PC-9 (cell line): ENCODE measurements at places on chromosomes 12 and 14. TPM values are rescaled to one million over a fixed set of nuclear protein-coding genes. Genes with fewer than 3 reads are reported as not detected.

GRCh38 chr12:3185260-3185870 is 108.2 kb downstream of the TSPAN9 start:
- H3K36me3 ChIP-seq: no peaks in the 10 kb centered on the region
- no peaks in the 10 kb centered on the region for H3K4me1 ChIP-seq
- H3K27ac ChIP-seq: no peak overlapping the region

DNA sequence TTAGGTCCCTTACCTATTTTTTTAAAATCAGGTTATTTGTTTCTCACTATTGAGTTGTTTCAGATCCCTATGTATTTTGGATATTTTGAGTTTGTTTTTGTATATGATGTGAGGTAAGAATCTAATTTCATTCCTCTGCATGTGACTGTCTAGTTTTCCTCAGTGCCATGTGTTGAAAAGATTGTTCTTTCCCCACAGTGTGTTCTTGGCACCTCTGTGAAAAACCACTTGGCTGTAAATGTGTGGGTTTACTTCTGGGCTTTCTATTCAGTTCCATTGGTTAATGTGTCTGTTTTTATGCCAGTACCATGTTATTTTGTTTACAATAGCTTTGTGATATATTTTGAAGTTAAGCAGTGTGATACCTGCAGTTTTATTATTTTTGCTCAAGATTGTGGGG is 1516.4 kb downstream of the AACS start:
- 0 out of 2 replicates have a peak, but pooled peaks cover 4% of the 10 kb centered on the region for H3K4me1 ChIP-seq
- no peak for DNase-seq
- no peaks in the 10 kb centered on the region for H3K27me3 ChIP-seq
- H3K4me3 ChIP-seq: no peak overlapping the region
- H3K27ac ChIP-seq: no peak overlapping the region

GRCh38 chr14:102096569-102097188 is 9.8 kb upstream of the HSP90AA1 start:
- H3K27ac ChIP-seq: peak overlapping the region; percentile 61
- no peaks in the 10 kb centered on the region for H3K36me3 ChIP-seq
- H3K4me3 ChIP-seq: peak overlapping the region; percentile 11; the same call in 1 of the 2 replicates
- DNase-seq: peak; percentile 88
- H3K4me1 ChIP-seq: peaks cover 43% of the 10 kb centered on the region

DNA sequence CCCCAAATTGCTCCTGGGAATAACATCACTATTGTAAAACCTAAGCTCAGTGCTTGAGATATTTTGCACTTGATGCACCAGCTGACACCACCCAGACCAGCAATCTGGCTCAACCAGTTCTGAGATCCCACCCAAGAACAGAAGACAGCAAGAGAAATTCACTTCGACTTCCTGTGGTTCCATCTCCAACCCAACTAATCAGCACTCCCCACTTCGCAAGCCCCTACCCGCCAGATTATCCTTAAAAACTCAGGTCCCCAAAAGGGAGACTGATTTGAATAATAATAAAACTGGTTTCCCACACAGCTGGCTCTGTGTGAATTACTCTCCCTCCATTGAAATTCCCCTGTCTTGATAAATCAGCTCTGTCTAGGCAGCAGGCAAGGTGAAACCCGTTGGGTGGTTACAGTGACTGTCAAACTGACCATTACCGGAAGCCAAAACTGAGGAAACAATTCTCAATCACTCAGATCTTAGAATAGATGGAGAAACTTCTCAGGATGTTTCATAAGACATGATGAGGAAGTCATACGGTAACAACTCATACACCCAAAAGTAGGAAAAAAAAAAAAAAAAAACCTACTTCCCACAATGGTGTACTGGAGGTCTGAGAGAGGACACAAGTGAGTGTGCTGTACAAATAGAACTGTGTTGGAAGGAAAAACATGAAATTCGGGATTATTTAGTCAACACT is 92.4 kb downstream of the TMTC1 start:
- H3K4me3 ChIP-seq: no peak overlapping the region
- H3K36me3 ChIP-seq: no peaks in the 10 kb centered on the region
- H3K27me3 ChIP-seq: no peaks in the 10 kb centered on the region
- H3K27ac ChIP-seq: peak overlapping the region; percentile 36; the same call in 1 of the 2 replicates

- no peak overlapping the region for H3K4me3 ChIP-seq
- H3K4me1 ChIP-seq: no peaks in the 10 kb centered on the region
- no peaks in the 10 kb centered on the region for H3K36me3 ChIP-seq
Measured at GRCh38 chr12:28242129-28242495, 51.9 kb downstream of the CCDC91 start.

DNA sequence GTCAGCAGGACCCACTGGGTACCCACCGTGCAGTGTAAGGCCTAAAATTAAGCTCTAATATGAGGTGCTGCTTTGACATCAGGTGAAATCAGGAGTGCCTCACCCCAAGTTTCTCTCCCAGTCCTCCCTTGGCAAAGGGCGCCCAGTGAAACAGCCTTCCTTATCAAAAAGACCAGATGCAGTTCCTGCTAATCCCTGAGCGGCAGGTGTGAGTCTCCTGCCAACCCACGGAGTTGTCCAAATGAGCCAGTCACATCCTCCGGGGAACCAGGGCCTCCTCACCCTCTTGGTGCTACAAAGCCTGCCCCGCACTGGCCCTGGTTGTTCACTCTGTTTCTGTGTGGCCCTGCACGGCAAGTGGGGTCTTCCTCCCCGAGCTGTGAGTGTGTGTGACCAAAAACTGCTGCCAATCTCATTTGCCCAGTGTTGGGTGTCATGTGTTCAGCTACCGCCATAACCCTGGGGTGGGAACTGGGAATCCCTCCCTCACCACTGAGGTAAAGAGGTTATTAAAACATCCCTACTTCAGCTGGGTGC is 20.2 kb upstream of the P2RX4 start:
- H3K36me3 ChIP-seq: no peaks in the 10 kb centered on the region
- no peaks in the 10 kb centered on the region for H3K27me3 ChIP-seq
- H3K27ac ChIP-seq: 0 out of 2 replicates have a peak overlapping the region, but pooled peaks have one; percentile 44
- H3K4me3 ChIP-seq: no peak overlapping the region
- no peak for DNase-seq

Gene RASAL1
- total RNA-seq: 14.9 and 23.6 TPM in 2 replicates

GRCh38 chr12:114696443-114697242 is 12.7 kb upstream of the TBX3 start:
- no peak overlapping the region for H3K27ac ChIP-seq
- no peaks in the 10 kb centered on the region for H3K36me3 ChIP-seq

Gene ZC2HC1C
- 11.9 and 13.8 TPM in 2 replicates for total RNA-seq

GRCh38 chr12:52741375-52742195 is 35.6 kb downstream of the KRT76 start:
- peak; percentile 53 for DNase-seq
- H3K4me1 ChIP-seq: no peaks in the 10 kb centered on the region
- no peaks in the 10 kb centered on the region for H3K27me3 ChIP-seq
- no peaks in the 10 kb centered on the region for H3K36me3 ChIP-seq
- no peak overlapping the region for H3K4me3 ChIP-seq

DNA sequence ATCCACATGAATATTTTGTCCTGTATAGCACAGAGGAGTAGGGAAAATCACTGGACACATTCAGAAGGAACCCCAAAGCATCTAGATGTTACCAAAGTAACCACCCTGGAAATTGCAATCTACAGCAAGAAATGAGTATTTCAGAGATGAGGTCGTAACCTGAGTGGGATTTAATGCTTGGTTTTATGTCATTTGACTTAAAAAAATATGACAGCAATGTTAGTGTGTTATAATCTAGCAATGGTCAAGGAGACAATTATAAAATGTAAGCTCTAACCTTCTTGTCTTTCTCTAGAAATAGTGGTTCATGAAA is 256.6 kb downstream of the NAV3 start:
- H3K4me1 ChIP-seq: no peaks in the 10 kb centered on the region
- no peak overlapping the region for H3K4me3 ChIP-seq
- H3K36me3 ChIP-seq: no peaks in the 10 kb centered on the region
- no peak overlapping the region for H3K27ac ChIP-seq
- DNase-seq: no peak

Gene RPL6
- 1,421 and 1,543 TPM in 2 replicates for total RNA-seq

Gene SLC38A6
- total RNA-seq: 44.7 and 45.5 TPM in 2 replicates

DNA sequence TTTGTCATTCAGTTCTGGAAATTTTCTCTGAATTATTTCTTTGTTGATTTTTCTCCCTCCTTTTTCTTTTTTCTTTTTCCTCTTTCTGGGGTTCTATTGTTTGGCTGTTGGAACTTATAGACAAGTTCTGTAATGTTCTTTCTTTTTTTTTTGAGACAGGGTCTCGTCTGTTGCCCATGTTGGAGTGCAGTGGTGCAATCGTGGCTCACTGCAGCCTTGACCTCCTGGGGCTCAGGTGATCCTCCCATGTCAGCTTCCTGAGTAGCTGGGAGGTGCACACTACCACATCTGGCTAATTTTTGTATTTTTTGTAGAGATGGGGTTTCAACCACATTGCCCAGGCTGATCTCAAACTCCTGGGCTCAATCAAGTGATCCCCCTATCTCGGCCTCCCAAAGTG is 30.1 kb upstream of the TBC1D30 start:
- DNase-seq: no peak
- H3K4me3 ChIP-seq: no peak overlapping the region
- no peak overlapping the region for H3K27ac ChIP-seq

GRCh38 chr12:402029-402389 is 565 bp downstream of the CCDC77 start:
- H3K27ac ChIP-seq: peak overlapping the region; percentile 59
- H3K4me3 ChIP-seq: peak overlapping the region; percentile 90
- H3K36me3 ChIP-seq: no peaks in the 10 kb centered on the region
- no peaks in the 10 kb centered on the region for H3K27me3 ChIP-seq

- H3K4me3 ChIP-seq: no peak overlapping the region
- H3K27me3 ChIP-seq: no peaks in the 10 kb centered on the region
- peaks cover 15% of the 10 kb centered on the region for H3K36me3 ChIP-seq
- peak overlapping the region; percentile 83 for H3K27ac ChIP-seq
Measured at GRCh38 chr14:64943556-64943955, 1.0 kb upstream of the GPX2 start.

DNA sequence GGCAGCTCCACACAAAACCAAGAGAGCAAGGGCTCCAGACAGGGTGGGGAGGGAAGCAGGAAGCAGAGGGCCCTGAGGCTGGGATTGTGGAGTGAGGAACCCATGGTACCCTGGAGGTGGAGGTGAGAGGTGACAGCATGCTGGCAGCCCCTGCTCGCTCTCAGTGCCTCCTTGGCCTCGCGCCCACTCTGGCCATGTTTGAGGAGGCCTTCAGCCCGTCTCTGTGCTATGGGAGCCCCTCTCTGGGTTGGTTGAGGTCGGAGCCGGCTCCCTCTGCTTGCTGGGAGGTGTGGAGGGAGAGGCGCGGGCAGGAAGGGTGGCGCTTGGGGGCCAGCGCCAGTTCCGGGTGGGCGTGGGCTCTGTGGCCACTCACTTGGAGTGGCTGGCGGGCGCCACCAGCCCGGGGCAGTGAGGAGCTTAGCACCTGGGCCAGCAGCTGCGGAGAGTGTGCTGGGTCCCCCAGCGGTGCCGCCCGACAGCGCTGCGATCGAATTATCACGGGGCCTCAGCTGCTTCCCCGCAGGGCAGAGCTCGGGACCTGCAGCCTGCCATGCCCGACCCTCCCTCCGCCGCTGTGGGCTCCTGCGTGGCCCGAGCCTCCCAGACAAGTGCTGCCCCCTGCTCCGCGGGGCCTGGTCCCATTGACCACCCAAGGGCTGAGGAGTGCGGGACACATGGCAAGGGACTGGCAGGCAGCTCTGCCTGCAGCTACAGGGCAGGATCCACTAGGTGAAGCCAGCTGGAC is 196.0 kb downstream of the DACT1 start:
- H3K4me1 ChIP-seq: no peaks in the 10 kb centered on the region
- H3K27ac ChIP-seq: no peak overlapping the region
- no peak for DNase-seq
- no peaks in the 10 kb centered on the region for H3K36me3 ChIP-seq

DNA sequence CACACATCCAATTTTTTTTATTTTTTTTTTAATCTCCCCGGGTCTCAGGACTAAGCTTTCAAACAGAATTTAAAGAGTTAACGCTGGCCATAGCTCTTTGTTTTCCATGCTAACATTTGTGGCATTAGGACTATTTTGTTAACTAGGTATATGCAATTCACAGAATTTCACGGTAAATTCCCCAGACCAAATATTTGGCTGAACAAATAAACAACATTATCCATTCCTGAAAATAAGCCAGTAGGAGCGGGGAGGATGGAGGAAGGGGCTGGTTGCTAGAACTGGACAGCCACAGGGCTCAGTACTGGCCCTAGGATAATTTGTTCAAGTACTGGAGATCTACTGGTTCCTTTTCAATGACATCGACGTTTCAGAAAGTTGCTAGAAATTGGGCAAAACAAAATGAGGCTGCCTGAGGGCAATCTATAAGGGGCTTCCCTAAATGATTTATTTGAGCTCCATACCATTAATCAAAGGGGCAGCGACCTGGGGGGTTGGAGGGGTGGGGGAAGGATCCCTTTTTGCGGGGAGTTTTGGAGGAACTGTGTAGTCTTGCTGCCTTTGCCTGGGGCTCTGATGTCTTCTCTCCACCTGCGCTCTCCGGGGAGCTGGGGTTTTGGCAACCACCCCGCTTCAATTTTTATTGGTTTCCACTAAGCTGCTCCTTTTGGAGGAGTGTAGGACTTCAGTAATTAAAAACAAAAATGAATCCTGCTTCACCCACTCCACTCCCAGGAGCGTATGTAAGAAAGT is 9.0 kb downstream of the BMP4 start:
- no peak overlapping the region for H3K4me3 ChIP-seq
- no peaks in the 10 kb centered on the region for H3K27me3 ChIP-seq
- DNase-seq: no peak
- peaks cover 10% of the 10 kb centered on the region; the same call in 1 of the 2 replicates for H3K36me3 ChIP-seq

GRCh38 chr14:81005540-81006228 is 50.3 kb downstream of the TSHR start:
- no peak for DNase-seq
- H3K4me3 ChIP-seq: no peak overlapping the region
- no peaks in the 10 kb centered on the region for H3K36me3 ChIP-seq
- H3K4me1 ChIP-seq: no peaks in the 10 kb centered on the region
- H3K27ac ChIP-seq: no peak overlapping the region

Gene PTGER2
- total RNA-seq: 0.15 TPM in 1 of 2 replicates, not detected in the other

- H3K36me3 ChIP-seq: no peaks in the 10 kb centered on the region
- H3K27me3 ChIP-seq: 0 out of 2 replicates have a peak, but pooled peaks cover 5% of the 10 kb centered on the region
- DNase-seq: no peak
- no peak overlapping the region for H3K27ac ChIP-seq
Measured at GRCh38 chr12:112971248-112971647, 7.1 kb upstream of the OAS2 start.

DNA sequence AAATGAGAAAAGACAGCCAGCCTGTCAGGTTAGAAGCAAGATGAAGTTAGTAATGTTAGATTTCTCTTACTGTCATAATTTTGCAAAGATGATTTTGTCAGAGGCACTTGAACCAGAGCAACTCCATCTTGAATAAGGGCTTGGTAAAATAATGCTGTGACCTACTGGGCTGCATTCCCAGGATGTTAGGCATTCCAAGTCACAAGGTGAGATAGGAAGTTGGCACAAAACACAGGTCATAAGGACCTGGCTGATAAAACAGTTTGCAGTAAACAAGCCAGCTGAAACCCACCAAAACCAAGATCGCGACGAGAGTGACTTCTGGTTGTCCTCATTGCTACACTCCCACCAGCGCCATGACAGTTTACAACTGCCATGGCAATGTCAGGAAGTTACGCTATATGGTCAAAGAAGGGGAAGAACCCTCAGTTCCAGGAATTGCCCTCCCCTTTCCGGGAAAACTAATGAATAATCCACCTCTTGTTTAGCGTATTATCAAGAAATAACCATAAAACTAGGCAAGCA is 1313.5 kb upstream of the TMEM132C start:
- H3K4me1 ChIP-seq: no peaks in the 10 kb centered on the region
- DNase-seq: no peak
- H3K27ac ChIP-seq: no peak overlapping the region
- no peaks in the 10 kb centered on the region for H3K27me3 ChIP-seq
- no peak overlapping the region for H3K4me3 ChIP-seq
- H3K36me3 ChIP-seq: no peaks in the 10 kb centered on the region

Gene PRR4
- total RNA-seq: 5.1 and 7.1 TPM in 2 replicates

- H3K27ac ChIP-seq: no peak overlapping the region
- no peaks in the 10 kb centered on the region for H3K27me3 ChIP-seq
- H3K4me3 ChIP-seq: no peak overlapping the region
- H3K36me3 ChIP-seq: no peaks in the 10 kb centered on the region
- no peak for DNase-seq
Measured at GRCh38 chr12:126591533-126591932, 1526.3 kb downstream of the AACS start.

Gene CABP1
- not detected in 2 replicates for total RNA-seq
